ENCODE measurements at places on chromosomes 6 and 20. TPM values are rescaled to one million over a fixed set of nuclear protein-coding genes. Genes with fewer than 3 reads are reported as not detected.

GNAS-AS1 gene
- polyA plus RNA-seq: 2.5 TPM

GSTA2 gene
- polyA plus RNA-seq: not detected

UCKL1 gene
- polyA plus RNA-seq: 54.9 TPM

OPRL1 gene
- 1.1 TPM for polyA plus RNA-seq

SLC22A23 gene
- 3.5 TPM for polyA plus RNA-seq
